Left ventricle myocardium superior (tissue), 1 donor: ENCODE measurements at places on chromosomes 2 and 18. TPM values are rescaled to one million over a fixed set of nuclear protein-coding genes. Genes with fewer than 3 reads are reported as not detected.

Gene PTPN4
- total RNA-seq: 41.1 TPM

- peak; percentile 90 for DNase-seq
Observed at GRCh38 chr2:111122631-111123421, 2.1 kb downstream of the BCL2L11 start.

- no peak for DNase-seq
Observed at GRCh38 chr2:229154381-229154780, 116.7 kb downstream of the PID1 start.

- DNase-seq: no peak
Observed at GRCh38 chr2:57497489-57498096, 549.0 kb upstream of the VRK2 start.

Gene MAB21L4
- total RNA-seq: not detected

DNA sequence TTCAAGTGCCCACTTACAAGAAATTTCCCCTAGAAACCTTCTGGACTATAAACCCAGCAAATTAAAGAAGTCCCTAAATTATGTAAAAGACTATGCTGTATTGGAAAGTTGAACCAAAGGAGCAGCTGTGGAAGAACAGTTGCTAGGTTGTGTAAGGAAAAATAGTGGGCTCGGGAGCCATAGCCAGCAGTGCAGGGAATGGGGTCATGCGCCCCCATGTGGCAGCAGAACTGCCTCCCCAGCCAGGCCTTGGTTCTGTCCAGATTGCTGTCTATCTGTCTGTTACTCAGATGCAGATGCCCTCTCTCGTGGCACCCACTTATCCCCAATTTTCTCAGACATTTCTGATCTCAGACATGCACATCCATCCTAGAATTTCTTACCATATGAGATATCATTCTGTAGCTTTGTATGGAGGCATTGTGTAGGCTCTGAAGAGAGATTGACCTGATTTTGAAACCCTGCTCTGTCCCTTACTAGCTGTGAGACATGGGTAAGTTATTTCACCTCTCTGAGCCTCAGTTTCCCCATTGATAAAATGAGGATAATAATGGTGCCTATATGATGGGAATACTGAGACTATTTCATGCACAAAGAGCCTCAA, 258.3 kb downstream of the SS18 start:
- DNase-seq: peak; percentile 84

DNA sequence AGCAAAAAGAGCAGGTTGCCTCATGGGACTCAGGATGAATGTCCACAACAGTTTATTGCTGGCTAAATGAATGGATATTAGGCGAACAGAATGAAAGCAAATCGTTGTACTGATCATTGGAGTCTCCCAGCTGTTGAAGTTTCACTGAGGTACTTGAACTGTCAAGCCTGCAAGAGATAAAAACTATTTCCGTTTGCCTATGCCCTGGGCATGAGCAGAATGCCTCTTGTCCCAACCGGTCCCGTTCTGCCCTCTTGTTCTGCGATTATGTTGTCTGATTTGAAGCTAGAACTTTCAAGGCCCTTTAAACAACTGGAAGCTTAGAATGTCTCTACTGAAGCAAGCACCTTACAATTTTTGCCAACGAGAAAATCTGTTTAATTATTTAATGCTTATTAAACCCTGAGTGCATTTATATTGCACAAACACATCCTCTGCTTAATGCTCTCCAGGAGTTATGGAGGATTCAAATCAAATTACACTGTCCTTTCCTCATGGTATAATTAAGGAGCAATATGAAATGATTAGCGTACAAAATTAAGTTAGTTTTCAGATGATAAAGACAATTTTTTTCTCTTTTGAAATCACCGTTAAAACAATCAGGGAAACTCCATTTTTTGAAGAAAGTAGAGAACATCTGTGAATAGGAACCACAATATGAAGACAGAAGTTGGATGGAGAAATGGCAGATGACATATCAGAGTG, 17.7 kb downstream of the QPCT start:
- no peak for DNase-seq

DNA sequence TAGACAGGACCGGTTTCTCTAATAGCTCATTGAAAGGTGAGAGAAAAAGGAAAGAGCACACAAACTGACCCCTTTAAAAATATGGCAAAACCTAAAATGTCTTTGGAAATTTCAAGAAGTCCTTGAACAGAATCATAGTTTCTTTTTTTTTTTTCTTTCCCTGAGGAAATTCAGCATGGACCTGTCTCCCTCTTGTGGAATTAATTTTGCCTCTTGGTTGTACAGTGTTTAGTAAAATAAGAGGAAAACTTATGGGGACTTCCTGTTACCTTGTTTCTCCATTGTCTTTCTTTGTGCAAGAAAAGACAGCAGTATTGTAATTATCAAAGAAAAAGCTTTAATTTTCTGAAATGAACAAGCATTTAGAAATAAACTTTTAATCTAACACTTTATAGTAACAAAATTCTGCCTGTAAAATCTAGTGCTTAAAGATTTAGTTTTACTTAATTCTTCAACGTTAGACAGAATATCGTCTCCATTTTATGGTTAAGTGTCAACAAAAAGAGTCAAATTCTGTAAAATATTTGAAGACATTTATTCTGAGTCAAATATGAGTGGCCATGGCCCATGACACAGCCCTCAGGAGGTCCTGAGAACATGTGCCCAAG, 176.3 kb upstream of the NABP1 start:
- no peak for DNase-seq

DNA sequence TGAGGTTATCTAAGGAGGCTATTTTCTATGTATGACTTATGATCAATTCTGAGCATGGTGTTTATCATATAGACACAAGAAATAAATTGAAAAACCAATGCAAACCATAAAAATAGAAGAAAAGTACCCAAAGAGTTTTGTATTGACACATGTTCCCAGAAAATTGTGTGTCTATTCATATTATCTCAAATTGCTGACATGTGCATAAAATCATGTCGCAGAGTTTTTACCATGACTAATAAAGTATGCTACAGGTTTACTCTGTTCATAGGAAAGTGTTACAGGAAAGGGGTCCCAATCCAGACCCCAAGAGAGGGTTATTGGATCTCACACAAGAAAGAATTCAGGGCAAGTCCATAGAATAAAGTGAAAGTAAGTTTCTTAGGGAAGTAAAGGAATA, 290.7 kb upstream of the NRXN1 start:
- no peak for DNase-seq
